Stimulated activated CD8-positive, alpha-beta memory T cell treated with anti-CD3 and anti-CD28 coated beads, Interleukin-7, amount 100 ng/mL, for 1 hour (primary cell): ENCODE measurements at places on chromosomes 4 and X.

DNA sequence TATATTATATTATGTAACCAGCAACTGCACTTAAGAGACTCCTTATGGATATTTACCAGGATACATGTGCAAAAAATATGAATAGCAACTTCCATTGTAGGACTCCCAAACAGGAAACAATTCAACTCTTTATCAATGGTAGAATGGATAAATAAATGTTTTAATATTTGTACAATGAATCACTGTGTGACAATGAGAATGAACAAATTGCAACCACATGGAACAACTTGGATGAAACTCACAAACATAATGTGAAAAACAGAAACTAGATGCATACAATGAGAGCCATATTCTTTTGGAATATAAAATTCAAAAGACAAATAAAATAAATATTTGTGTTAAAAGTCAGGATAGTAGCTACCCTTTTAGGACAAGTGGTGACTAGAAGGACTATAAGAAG is 1015.7 kb downstream of the TECRL start:
- DNase-seq = no peak

DNA sequence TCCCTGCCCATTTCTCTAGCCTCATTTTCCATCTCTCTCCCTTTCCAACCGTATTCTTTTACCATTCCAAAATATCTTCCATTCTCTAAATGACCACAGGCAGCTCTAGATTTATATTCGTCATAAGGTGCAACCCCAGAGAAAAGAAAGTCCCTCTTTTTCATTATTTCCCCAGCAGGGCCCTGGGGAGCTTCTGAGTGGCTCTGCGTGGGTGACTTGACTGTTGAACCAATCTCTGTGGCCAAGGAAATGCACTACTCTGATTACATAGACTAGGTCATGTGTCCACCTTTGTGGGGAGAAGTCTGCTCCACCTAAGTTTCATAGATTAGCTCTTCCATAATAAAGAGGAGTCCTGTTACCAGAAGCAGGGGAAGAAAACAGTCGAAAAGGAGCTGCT is 51.4 kb downstream of the ATOH1 start:
- no peak for DNase-seq

DNA sequence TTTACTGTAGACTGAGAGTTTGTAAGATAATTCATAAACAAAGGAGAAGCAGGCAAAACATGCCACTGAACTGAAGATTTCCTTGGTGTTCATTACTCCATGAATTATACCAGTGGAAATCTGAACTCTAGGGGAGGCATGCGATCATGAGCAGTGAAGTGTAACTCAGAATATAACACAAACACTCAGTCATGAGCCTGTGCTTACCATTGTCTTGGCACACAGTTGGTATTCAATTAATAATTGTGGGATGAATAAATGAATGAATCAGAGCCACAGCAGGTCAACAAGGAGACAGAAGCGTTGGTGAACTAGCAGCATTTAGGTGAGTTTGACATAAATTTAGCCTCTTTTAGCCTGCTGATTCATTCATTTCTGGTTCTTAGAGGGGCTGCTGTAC is 263.5 kb upstream of the DKK2 start:
- DNase-seq = no peak

- DNase-seq = no peak
Observed at GRCh38 chr4:182494103-182494502, 250.9 kb downstream of the TENM3 start.

DNA sequence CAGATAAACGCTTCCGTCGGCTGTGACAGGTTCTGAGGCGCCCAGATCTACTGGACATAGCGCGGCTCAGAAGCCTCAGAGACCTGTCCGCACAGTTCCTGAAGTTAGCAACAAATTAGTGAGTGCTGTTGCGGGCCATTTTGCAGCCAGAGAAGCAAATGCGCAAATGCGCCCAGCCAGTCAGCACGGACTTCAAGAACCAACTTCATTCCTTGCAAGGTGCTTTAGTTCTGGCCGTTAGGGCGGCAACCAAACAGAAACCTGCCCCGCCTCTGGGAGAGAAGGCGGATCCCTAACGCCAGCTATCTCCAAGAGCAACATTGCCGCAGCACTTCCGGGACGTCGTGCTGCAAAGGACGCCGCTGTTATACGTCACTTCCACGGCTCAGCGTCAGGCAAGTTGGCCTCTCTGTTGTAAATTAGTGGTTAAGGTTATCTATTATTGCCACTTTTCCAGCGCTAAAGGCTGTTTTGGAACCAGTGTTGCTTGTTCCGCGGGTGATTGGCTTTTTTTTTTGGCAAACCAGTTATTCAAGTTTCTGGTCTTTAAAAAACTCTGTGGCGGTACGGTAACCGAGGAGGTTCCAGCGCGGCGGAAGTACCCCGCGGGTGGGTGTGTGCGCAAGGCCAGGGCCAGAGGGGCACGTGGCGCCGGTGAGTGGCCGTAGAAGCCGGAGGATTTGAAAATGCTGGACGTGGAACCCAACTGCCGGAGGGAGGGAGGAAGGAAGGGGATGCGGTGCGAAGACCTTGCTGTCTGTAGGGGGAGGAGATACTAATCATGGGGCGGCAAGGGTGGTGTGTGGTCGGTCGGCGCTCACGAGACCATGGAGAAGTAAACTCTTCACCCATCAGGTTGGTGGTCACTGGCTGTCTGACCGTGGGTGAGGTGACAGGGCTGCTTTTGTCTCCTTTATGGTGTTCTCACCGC is at the start of gene GAR1:
GAR1 (plus strand) TSS at position 612 of the 931 bp plus-strand sequence. CDS start 403 bp downstream, outside the sequence.
- DNase-seq = peak; percentile 64

DNA sequence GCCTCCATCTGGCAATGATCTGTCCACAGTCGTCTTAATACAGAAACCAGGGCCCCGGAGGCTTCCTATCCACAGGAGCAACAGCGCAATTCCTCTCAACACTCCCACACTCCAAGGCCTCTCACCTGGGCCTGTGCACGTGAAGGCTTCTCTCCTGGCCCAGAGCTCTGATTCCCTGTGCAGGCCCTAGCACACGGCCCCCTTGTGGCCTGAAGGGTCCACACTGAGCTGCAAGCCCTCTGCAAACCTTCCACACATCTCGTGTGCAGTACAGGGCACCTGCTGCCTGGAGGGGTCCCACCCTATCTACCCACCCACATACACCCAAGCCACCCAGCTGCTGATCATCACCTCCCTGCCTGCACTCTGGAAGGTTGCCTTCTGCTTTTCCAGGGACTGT is 150.1 kb upstream of the NUDT10 start:
- no peak for DNase-seq

DNA sequence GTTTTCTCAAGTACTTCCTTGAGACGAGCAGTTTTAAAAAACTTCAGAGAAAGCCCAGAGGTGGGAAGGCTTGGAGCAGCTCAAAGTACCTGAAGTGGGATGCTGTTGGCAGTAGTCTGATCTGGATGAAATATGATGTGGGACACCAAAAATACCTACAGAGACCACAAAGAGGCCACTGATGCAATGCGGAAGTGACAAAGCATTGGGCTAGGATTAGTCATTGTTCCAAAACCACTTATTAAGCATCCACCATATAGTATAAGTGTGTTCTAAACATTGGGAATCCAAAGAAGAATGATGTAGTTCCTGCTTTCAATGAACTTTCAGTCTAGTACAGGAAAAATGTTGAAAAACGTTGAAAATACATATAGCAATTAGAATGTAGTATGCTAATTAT is 386.1 kb upstream of the CNKSR2 start:
- no peak for DNase-seq

GRCh38 chr4:156495836-156496235 is 475.8 kb downstream of the PDGFC start:
- no peak for DNase-seq
